ENCODE measurements at places on chromosomes 11 and 22.

GRCh38 chr11:118436639-118437207, 431 bp downstream of the KMT2A start:
- peak; percentile 28 for DNase-seq

DNA sequence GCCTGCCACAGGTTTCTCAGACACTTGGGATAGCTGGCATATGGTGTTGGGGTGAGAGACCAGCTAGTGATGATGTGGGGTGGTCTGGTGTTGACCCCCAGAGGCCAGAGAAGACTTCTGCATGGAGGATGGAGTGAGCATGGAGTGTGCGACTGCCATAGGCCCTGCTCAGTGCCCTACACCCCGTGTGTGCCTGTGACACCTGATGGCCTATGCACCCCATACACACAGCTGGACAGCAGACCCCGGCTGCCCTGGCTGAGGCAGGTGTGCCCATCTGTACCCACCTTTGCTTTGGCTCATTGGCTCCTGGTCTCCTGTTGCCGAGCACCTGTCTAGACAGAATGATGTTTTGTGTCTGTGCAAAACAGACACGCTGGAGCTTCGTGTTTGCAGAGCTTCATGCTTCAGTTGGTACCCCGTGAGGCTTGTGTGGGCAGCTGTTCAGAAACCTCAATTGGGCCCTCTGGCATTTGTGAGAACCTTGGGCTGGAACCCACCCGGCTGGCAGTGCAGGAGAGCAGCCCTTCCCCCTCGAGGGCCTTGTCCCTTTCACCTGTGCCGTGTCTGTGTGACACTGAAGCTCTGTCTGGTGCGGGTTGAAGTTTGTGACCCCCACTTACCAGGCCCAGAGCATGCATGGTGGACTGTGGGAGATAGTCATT, 27.6 kb downstream of the BCR start:
- DNase-seq = no peak

- DNase-seq = no peak
Observed at GRCh38 chr22:36855478-36855877, 5.3 kb upstream of the NCF4 start.

DNA sequence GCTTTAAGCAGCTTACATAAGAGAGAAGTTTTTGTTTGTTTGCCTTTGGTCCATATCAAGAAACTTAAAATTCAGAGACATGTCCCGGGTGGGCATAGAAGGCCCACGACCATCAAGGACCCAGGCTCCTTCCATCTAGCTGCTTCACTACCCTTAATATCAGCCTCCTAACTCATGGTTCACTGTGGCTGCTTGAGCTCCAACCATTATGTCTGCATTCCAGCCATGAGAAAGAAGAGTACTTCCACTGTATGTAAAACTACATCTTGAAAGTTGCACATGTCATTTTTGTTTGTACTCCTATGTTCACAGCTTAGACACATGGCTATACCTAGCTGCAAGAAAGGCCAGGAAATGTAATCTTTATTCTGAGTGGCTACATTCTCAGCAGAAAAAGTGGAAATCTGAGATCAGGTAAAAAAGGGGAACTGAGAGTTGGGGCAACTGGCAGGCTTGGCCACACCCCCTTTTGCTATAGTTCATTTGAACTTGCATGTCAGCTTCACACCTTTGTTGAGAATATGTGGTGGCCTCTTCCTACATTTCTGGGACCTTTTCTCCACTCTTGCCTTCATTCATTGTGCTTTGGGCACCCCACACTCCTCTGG, 81.3 kb upstream of the TP53I11 start:
- DNase-seq = no peak

DNA sequence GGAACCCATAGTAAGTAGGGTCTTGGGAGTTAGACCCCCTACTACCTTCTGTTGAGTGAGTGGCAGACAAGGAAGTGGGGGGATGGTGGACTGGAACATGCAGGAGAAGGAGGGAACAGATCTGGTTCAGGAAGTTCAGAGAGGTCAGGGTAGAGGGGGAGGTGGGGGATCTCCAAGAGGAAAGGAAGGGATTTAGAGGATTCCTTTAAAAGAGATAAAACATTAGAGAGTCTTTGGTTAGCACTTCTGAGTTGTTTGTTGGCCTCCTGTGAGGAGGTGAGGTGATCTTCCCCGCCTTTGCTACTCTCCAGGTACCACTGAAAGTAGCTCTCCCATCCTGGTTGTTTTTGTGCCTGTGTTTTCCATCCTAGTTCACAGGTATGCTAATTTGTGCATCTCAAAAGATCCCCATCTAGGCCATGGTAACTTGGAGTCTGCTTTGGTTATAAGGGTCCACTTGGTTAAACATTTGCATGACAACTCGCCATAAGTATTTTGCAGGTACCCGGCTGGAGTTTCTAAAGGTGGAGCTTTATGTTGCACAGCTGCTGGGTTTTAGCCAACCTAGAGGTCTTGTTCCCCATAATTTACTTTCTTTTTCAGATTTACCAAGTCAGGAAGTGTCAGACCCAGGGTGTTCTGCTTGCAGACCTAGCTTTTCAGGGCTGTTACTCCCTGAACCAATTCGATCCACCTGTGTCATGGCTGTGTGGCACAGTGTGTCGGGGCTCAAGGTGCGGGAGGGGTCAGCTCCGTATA, 79.3 kb upstream of the SORL1 start:
- no peak for DNase-seq

DNA sequence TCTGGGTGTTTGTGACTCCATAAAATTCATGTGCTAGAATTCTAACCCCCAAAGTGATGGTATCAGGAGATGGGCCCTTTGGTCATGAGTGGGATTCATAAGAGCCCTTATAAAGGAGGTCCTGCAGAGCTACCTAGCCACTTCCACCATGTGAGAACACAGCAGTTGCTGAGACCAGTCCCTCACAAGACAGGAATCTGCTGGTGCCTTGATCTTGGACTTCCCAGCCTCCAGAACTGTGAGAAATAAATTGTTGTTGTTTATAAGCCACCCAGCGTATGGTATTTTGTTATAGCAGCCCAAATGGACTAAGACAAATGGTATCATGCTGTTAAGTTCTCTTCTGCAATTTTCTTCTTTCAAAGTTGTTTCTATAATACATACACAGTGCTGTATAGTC, 1.5 kb upstream of the PLAAT5 start:
- DNase-seq = no peak

Measured in activated gamma-delta T cell treated with anti-CD3 and anti-CD28 coated beads, Interleukin-2, amount 50 U/mL, for 16 hours (primary cell).